ENCODE measurements at places on chromosomes 6 and 20.
A peak's percentile ranks its signal among the peaks of the same experiment; 100 is the strongest.

- H3K36me3 ChIP-seq = no peaks in the 10 kb centered on the region
- no peaks in the 10 kb centered on the region for H3K27me3 ChIP-seq
- H3K27ac ChIP-seq = no peak overlapping the region
- H3K4me3 ChIP-seq = no peak overlapping the region
Measured at GRCh38 chr6:89387516-89388201, 24.4 kb downstream of the RRAGD start.

DNA sequence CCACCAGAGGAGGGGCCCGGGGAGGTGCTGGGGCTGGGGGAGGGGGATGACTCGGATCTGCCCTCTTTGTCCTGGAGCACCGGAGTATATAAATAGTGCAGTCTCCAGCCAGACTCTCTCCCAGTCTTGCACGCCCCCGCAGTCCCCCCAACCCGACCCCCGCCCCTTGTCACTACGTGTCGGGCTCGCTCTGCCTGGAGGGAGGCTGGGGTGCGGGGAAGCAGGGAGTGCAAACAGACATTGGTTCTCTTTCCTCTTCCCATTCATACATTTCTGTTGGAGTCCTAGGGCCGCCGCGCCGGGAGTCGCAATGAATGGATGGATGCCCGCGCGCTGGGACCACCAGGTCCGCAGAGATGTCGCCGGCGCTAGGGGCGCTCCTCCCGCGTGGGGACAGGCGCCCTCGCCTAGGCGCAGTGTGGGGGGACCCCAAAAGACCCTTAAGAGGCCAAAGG, 179.3 kb downstream of the TBXT start:
- H3K4me3 ChIP-seq = no peak overlapping the region
- H3K27me3 ChIP-seq = no peaks in the 10 kb centered on the region
- no peak for DNase-seq
- H3K27ac ChIP-seq = peak overlapping the region; percentile 81
- no peaks in the 10 kb centered on the region for H3K36me3 ChIP-seq
- H3K4me1 ChIP-seq = peaks cover 17% of the 10 kb centered on the region

DNA sequence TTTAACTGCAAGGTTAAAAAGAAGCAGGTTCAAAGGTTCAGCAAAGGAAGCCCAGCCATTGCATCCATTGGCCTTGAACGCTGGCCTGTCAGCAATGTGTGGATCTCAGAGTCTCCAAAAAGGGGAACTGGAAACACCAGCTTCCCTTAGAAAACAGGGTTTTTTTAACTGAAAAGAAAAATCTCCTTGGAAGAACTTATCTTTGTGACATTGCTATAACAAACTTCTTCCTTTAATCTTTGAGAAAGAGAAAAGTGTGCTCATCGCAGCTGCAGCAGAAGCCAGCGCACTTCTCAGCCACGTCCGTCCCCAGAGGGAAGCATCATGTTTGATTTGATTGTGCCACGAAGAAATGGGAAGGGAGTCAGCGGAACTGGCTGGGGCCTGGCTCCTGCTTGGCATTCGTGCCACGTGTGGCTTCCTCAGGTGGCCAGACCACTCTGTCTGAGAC, 215.0 kb downstream of the SYNDIG1 start:
- no peaks in the 10 kb centered on the region for H3K4me1 ChIP-seq
- no peaks in the 10 kb centered on the region for H3K27me3 ChIP-seq
- no peak overlapping the region for H3K27ac ChIP-seq
- no peak for DNase-seq
- no peaks in the 10 kb centered on the region for H3K36me3 ChIP-seq

- no peaks in the 10 kb centered on the region for H3K36me3 ChIP-seq
- DNase-seq = no peak
- no peak overlapping the region for H3K4me3 ChIP-seq
- H3K27me3 ChIP-seq = no peaks in the 10 kb centered on the region
- H3K27ac ChIP-seq = no peak overlapping the region
- H3K4me1 ChIP-seq = peaks cover 19% of the 10 kb centered on the region
Measured at GRCh38 chr6:163463180-163463579, 48.7 kb downstream of the QKI start.

GRCh38 chr6:165644586-165645266, 18.3 kb downstream of the PDE10A start:
- H3K27ac ChIP-seq = no peak overlapping the region
- DNase-seq = no peak
- no peaks in the 10 kb centered on the region for H3K36me3 ChIP-seq

- H3K27ac ChIP-seq = no peak overlapping the region
- H3K36me3 ChIP-seq = no peaks in the 10 kb centered on the region
- H3K4me1 ChIP-seq = no peaks in the 10 kb centered on the region
- no peaks in the 10 kb centered on the region for H3K27me3 ChIP-seq
- H3K4me3 ChIP-seq = no peak overlapping the region
Measured at GRCh38 chr6:52741872-52742271, 21.4 kb downstream of the GSTA2 start.

DNA sequence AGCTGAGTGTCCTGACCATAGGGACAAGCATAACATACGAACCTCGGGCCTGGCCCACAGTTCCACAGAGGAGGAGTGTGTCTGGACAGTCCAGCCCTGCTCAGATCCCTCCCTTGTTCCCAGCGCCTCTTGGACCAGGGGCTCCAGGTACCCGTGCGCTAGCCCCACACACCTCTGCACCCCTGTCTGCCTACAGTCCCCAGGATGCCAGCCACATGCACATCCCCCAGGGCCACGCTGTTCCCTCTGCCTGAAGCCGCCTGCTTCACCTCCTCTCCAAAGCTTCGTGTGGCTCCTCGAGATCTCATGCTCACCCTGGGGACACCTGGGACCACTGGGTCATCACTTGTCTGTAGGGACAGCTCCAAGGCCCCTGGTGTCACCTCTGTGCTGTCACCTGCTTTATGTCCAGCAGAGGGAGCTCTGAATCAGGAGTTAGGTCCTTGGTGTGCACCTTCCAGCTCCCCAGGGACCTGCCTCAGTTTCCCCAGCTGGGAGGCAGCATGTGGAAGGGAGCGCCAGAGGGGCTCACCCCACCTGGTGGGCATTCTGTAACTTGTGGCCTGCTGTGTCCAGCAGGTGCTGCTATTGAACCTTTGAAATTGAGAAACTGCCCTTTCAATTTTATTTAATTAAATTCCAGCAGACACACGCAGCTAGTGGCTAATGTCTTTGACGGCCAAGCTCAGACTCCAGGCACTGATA, 7.3 kb upstream of the YTHDF1 start:
- H3K4me1 ChIP-seq = peaks cover 48% of the 10 kb centered on the region
- H3K4me3 ChIP-seq = no peak overlapping the region
- peak; percentile 47 for DNase-seq
- H3K36me3 ChIP-seq = no peaks in the 10 kb centered on the region

- no peak overlapping the region for H3K4me3 ChIP-seq
- H3K27me3 ChIP-seq = no peaks in the 10 kb centered on the region
- DNase-seq = no peak
- H3K27ac ChIP-seq = no peak overlapping the region
- peaks cover 7% of the 10 kb centered on the region for H3K4me1 ChIP-seq
- no peaks in the 10 kb centered on the region for H3K36me3 ChIP-seq
Measured at GRCh38 chr20:37729909-37730308, 36.1 kb downstream of the CTNNBL1 start.

- no peak for DNase-seq
- no peaks in the 10 kb centered on the region for H3K27me3 ChIP-seq
- no peak overlapping the region for H3K4me3 ChIP-seq
- H3K27ac ChIP-seq = no peak overlapping the region
- H3K36me3 ChIP-seq = no peaks in the 10 kb centered on the region
Measured at GRCh38 chr6:92715991-92716390, 703.4 kb downstream of the EPHA7 start.

- H3K4me1 ChIP-seq = peaks cover 17% of the 10 kb centered on the region
- no peak for DNase-seq
- H3K27me3 ChIP-seq = no peaks in the 10 kb centered on the region
- H3K36me3 ChIP-seq = no peaks in the 10 kb centered on the region
- H3K4me3 ChIP-seq = no peak overlapping the region
Measured at GRCh38 chr20:2132461-2132901, 30.9 kb downstream of the STK35 start.

- no peak overlapping the region for H3K27ac ChIP-seq
- no peak for DNase-seq
- H3K4me3 ChIP-seq = no peak overlapping the region
- no peaks in the 10 kb centered on the region for H3K27me3 ChIP-seq
- H3K4me1 ChIP-seq = no peaks in the 10 kb centered on the region
Measured at GRCh38 chr6:166394036-166394892, 11.5 kb upstream of the MPC1 start.

GRCh38 chr6:5152460-5152859, 67.3 kb downstream of the PPP1R3G start:
- no peak overlapping the region for H3K4me3 ChIP-seq
- no peak overlapping the region for H3K27ac ChIP-seq
- H3K36me3 ChIP-seq = no peaks in the 10 kb centered on the region
- no peaks in the 10 kb centered on the region for H3K27me3 ChIP-seq

- H3K4me1 ChIP-seq = no peaks in the 10 kb centered on the region
- DNase-seq = no peak
- H3K27me3 ChIP-seq = no peaks in the 10 kb centered on the region
- H3K36me3 ChIP-seq = no peaks in the 10 kb centered on the region
Measured at GRCh38 chr6:87100216-87100615, 5.3 kb upstream of the CGA start.

DNA sequence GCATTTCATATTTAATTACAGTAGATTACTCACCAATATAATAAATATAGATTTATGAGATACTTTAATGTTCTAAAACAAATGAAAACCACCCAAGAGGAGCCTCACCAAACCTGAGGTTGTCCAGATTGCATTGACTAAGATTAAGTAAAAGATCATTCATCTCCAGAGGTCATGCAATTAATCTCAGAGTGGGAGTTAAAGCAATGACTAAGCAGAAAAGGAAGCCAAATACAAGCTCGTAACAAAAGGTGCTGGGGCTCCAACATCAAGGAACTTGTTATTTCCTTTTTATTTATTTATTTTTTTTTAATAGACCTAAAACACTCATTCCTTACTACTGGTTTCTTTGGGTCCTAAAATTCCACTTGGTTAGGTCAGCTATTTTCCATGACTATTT, 57.7 kb downstream of the RSPO3 start:
- no peaks in the 10 kb centered on the region for H3K27me3 ChIP-seq
- no peak overlapping the region for H3K27ac ChIP-seq
- no peak overlapping the region for H3K4me3 ChIP-seq
- no peaks in the 10 kb centered on the region for H3K4me1 ChIP-seq

GRCh38 chr6:150352321-150353296, 16.2 kb upstream of the IYD start:
- no peaks in the 10 kb centered on the region for H3K27me3 ChIP-seq
- no peak overlapping the region for H3K27ac ChIP-seq
- no peak for DNase-seq
- no peak overlapping the region for H3K4me3 ChIP-seq
- peaks cover 35% of the 10 kb centered on the region for H3K4me1 ChIP-seq

GRCh38 chr20:24747881-24748595, 201.0 kb upstream of the CST7 start:
- H3K36me3 ChIP-seq = no peaks in the 10 kb centered on the region
- H3K27ac ChIP-seq = peak overlapping the region; percentile 63
- DNase-seq = peak; percentile 85
- H3K4me1 ChIP-seq = peaks cover 34% of the 10 kb centered on the region
- no peak overlapping the region for H3K4me3 ChIP-seq

DNA sequence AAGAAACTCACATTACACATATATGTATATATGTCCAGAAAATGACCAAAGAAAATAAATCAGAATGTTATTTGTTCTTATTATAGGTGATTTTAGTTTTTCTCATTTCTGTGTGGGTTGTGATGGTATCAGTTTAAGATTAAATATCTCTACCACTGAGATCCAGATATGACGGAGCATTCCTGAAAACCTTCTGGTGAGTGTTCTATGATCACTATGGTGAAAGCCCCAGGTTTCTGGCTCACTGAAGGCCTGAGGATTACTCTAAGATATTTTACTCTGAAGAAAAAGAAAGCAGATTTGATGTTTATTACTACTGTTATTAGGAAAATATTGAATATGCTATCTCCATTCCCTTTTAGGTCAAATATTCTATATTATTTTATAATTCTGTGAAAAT, 62.8 kb upstream of the L3MBTL3 start:
- no peaks in the 10 kb centered on the region for H3K4me1 ChIP-seq
- no peak overlapping the region for H3K27ac ChIP-seq
- H3K27me3 ChIP-seq = no peaks in the 10 kb centered on the region
- no peak for DNase-seq

GRCh38 chr6:16761471-16762267, 409 bp upstream of the ATXN1 start:
- no peaks in the 10 kb centered on the region for H3K27me3 ChIP-seq
- no peaks in the 10 kb centered on the region for H3K36me3 ChIP-seq
- H3K27ac ChIP-seq = peak overlapping the region; percentile 98
- DNase-seq = peak; percentile 96
- H3K4me1 ChIP-seq = peaks cover 30% of the 10 kb centered on the region
- H3K4me3 ChIP-seq = peak overlapping the region; percentile 90

GRCh38 chr6:148873154-148873553, 126.3 kb downstream of the UST start:
- no peak overlapping the region for H3K27ac ChIP-seq
- no peak overlapping the region for H3K4me3 ChIP-seq
- no peak for DNase-seq
- no peaks in the 10 kb centered on the region for H3K27me3 ChIP-seq

DNA sequence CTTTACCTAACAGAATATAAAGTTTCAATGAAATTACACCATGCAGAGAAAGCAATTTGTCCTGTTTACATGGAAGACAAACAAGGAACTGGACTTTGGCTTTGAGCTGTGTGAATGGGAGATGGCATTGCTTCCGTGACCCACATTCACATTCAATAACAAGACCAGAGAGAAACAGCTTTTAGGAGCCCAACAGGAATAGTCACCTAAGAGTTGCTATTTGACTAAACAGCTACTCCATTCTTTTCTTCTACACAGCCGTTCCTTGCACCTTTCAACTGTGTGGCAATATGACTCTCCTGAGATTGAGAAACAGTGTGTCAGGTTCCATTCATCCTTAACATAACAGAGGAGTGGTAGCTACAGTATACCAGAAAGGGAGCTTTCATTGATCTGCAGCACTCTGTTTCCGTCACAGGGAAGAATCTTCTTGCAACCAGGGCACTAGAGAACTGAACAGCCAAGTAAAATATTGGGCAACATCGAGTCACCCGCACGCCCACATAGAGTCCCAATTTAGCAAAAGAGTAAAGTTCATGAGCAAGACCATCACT, 355.1 kb downstream of the HAO1 start:
- DNase-seq = no peak
- no peaks in the 10 kb centered on the region for H3K36me3 ChIP-seq
- peaks cover 5% of the 10 kb centered on the region for H3K4me1 ChIP-seq
- H3K27me3 ChIP-seq = no peaks in the 10 kb centered on the region
- no peak overlapping the region for H3K27ac ChIP-seq
